ENCODE measurements at places on chromosomes 1 and 21.

GRCh38 chr1:2110738-2111673 is 60.8 kb downstream of the PRKCZ start:
- no peak for DNase-seq

- no peak for DNase-seq
These were observed 29.8 kb upstream of the ZBTB21 start for GRCh38 chr21:42039911-42040351.

DNA sequence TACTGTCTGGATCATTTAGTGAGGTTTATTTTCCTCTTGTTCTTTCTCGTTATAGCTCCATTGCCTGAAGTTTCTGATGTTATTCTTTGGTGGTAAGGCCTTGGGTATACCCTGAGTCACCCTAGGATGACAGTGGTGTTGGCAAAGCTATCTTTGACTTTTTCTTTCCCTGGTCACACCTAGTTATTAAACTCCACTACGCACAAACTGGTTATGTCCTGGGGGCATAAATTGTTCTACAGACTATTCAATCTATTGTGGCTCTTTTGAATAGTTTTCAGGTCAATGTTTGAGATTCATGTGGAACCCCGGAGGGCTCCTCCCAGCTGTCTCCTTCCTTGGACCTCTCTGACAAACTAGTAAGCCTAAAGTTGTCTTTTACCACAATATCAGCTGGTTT is 157.7 kb downstream of the SLC35F3 start:
- no peak for DNase-seq

DNA sequence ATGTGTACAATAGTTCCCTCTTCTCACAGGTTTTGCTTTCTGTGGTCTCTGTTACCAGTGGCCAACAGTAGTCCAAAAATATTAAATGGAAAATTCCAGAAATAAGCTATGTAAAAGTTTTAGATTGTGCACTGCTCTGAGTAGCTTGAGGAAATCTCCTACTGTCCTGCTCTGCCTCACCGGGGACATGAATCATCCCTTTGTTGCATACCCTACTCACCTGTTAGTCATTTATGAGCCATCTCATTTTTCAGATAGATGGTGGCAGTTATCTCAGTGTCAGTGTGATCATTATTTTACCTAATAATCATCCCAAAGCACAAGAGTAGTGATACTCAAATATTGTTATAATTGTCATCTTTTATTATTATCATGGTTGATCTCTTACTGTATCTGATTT is 688.1 kb downstream of the PLA2G4A start:
- no peak for DNase-seq

GRCh38 chr1:236204039-236204438 is 61.7 kb downstream of the GPR137B start:
- no peak for DNase-seq

GRCh38 chr1:198841477-198841876 is 202.6 kb downstream of the PTPRC start:
- no peak for DNase-seq

GRCh38 chr1:218367118-218367517 is 22.0 kb downstream of the TGFB2 start:
- no peak for DNase-seq

DNA sequence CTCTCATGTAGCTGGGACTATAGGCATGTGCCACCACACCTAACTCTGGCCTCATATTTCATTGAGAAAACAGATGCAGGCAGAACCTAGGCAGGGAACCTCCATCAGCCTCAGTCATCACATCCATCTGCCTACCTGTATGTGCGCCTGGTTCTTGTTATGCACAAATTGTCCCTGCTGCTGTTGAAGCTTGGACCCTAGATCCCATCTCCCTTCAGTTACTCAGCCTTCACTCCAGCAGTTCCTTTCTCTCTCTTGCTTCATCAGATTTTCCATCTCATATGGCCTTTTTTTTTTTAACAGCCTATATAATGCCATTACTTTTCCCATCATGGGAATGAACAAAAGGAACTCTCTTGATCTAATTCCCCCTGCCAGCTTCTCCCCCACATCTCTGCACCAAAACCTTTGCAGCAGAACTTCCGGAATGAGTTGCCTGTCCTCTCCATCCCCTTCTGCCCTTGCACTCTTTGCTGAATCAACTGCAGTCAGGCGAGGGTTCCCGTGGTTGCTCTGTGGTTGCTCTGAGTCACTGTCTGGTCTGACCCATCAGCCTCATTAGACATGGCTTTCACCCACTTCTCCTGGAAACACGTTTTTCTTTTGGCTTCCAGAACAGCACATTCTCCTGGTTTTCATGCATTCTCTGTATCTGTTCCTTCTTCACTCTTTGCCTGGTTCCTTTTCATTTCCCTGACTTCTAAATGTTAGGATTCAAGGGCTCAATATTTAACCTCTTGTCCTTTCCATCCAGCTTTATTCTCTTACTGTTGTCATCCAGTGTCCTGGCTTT is 41.5 kb downstream of the UBE4B start:
- DNase-seq, result peak; percentile 89

- peak; percentile 79 for DNase-seq
These were observed at the start of gene DISP3 for GRCh38 chr1:11478571-11479374. Gene DISP3 (plus strand): TSS chr1:11479155. CDS start chr1:11500993, 21,838 bp downstream.

- DNase-seq, result no peak
These were observed 16.8 kb upstream of the PLEKHG5 start for GRCh38 chr1:6508154-6508815.

DNA sequence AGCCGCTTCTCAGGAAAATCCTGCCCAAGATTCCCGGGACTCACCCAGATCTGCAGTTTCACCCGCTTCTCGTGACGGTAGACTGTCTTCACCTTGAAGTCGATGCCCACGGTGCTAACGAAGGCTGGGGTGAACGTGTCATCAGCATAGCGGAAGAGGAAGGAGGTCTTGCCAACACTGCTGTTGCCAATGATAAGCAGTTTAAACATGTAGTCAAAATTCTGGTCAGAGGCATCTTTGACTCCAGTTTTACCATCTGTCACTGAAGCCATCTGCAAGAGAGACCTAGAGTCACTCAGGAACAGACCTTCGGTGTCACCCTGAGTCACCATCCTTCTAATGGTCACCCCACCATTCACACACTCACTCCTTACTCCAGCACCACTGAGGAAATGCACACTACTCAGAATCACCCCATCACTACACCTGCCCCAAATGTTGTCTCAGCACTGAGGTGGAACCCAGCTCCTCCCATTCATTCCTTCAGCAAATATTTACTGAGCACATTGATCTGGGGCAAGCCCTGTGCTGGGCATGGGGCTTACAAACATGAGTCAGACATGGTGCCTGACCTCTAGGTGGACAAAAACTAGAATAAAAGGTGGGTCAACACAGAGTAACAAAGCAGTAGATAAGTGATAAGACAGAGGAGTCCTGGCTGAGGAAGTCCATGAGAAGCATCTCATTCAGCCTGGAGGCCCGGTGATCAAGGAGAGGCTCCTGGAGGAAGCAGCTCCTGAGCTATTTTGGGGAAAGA is 13.5 kb downstream of the RAB3B start:
- no peak for DNase-seq

- DNase-seq, result peak; percentile 20
These were observed 493 bp upstream of the ELOA start for GRCh38 chr1:23742670-23743286.

- no peak for DNase-seq
These were observed 31.4 kb upstream of the TARDBP start for GRCh38 chr1:10980841-10981727.

DNA sequence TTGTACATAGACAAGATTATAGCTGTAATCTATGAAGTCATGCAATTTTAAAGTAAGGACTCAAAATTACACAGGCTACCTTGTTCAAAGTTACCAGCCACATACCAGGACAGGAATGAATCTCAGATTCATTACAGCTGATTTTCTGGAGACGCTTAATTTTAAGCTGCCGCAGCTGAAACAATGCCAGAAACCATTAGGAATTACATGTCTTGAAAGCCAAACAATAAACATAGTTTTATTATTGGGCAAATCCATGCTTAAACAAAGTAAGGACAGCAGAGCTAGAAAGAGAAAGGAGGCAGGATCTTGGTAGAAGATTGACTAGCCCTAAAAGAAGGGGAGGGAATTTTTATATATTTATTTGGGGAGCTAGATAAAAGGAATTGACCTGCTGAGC is 19.2 kb upstream of the CD1D start:
- no peak for DNase-seq

DNA sequence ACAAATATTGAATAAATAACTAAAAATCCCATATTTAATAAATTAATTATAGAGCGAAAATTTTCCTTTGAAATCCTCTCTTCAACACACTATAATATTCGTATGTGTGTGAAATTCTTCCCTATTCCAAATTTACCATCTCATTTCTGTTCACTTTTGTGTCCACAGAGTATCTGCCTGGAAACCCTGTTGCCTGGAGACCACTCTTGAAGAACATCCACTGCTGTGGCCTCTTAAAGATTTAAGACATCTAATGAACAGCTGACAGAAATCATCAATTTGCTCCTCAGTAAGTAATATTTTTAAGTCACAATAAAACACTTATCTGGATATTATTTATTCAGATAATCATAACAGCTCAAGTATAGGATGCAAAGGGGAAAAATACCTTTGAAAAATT is 69.7 kb downstream of the CYYR1 start:
- DNase-seq, result no peak

- DNase-seq, result no peak
These were observed 106.6 kb upstream of the SPAG17 start for GRCh38 chr1:118291661-118292060.

- no peak for DNase-seq
These were observed 41.7 kb downstream of the CASZ1 start for GRCh38 chr1:10754568-10755329.

- DNase-seq, result peak; percentile 34
These were observed at the start of gene GPR137B for GRCh38 chr1:236142253-236143103. Gene GPR137B (plus strand): TSS chr1:236142539. CDS start chr1:236142623, 84 bp downstream.

DNA sequence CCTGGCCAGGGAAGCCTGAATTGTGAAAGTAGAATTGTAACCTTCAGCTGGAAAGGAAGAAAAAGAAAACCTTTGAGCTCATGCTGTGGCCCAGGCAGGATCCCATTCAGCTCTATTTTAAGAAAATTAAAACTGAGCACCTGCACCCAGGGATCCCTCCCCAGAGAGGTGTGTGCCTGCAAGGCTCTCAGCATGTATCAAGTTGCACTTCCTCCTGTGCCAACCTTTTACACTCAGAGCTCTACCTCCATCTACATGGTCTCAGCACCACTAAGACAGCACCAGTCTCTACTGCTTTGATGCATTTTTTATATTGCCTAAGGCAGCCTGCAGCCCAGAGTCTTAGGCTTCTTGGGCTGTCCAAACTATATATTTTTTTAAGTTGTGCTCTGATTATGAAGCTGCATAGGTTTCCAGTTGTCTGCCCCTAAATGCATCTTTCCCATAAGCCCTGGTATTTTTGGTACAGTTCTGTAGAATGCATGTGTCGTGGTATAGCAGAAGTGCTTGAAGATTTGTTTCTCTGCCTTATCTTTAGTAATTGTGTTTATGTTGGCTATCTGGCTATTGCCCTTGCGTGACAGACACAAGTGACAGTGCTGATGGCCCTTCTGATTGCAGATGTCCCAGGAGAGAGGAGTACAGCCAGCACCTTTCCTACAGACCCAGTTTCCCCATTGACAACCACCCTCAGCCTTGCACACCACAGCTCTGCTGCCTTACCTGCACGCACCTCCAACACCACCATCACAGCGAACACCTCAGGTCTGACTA is 63.1 kb downstream of the PTPRC start:
- no peak for DNase-seq

DNA sequence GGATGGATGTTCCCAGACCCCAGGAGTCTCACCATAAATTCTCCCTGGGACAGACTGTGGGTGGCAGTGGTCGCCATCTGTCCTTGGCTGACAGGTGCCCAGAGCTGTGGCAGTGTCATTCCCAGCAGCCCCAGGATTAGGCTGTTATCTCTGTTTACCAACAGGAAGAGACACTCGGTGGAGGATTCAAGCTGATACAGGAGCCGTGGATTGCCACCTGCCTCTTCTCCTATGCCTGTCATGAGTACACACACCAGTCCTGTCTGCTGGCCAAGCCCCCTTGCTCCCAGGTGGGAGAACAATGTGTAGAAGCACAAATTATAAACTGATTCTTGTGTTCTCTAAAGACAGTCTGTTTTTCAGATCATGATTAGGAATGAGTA is 152.6 kb downstream of the ETS2 start:
- no peak for DNase-seq

GRCh38 chr1:212946872-212947271 is 3.5 kb upstream of the VASH2 start:
- DNase-seq, result no peak

GRCh38 chr1:217354895-217355294 is 276.0 kb downstream of the GPATCH2 start:
- DNase-seq, result no peak

DNA sequence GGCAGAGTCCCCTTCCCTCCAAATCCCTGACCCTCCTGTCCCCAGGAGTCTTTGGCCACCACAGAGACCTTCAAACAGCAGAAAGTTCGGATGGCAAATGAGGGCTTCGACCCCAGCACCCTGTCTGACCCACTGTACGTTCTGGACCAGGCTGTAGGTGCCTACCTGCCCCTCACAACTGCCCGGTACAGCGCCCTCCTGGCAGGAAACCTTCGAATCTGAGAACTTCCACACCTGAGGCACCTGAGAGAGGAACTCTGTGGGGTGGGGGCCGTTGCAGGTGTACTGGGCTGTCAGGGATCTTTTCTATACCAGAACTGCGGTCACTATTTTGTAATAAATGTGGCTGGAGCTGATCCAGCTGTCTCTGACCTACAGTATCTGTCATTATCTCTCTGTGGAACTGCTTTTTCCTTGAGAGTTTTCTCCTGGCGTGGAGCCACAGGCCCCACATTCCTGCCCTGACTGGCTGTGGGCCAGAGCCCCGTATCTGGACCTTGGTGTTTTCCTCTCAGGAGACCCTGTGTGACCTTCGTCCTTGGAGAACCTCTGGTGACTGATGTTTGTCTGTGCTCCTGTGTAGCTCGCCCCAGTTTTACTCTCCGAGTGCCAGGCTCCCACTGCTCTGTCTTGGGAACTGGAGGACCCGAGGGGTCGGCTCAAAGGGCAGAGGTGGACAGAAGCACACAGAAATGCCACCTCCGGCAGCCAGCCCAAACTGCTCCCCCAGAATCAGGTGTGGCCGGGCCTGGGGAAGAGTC is 4.8 kb downstream of the SLC27A3 start:
- DNase-seq, result no peak

DNA sequence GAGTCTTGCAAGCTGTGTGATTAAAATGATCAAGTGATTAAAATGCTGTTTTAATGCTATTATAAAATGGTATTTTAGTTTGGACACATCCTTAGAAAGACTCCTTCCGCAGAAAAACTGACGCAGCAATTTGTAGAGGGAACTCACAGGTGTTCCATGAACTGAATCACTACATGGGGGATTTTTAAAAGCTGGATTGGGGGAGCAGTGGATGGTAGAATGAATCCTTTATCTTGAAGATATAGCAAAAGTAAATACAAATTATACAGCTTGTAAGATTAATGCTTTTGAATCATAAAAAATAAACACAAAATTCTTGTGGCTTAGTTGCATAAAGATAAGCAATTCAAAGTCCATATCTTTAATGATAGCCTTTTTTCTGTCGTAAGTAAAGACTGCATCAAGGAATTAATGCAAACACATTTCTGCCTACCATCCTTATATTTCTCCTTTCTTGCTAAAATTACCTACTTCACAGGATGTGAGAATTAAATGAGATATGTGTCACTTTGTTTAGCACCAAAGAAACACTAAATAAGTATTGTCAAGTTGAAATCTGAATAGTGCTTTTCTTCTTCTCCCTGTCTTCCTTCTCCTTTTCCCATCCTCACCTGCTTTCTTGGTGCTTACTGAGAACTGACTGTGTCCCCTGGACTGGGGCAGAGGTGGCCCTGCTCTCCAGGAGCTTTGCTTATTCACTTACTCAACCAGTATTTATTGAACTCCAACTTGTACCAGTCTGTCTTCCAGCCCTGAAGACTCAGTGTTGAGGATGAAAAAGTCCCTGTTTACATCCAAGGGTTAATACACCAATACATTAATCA is 61.5 kb upstream of the F3 start:
- DNase-seq, result no peak
